A549 treated with CORT108297 at 1 μM for 4 hours (cell line): ENCODE measurements at places on chromosomes 5 and 9. TPM values are rescaled to one million over a fixed set of nuclear protein-coding genes. Genes with fewer than 3 reads are reported as not detected.

ADAMTS19 gene
- total RNA-seq: not detected in 5 replicates

KCTD16 gene
- total RNA-seq: 0.01 to 0.06 TPM (median 0.05 TPM) in 5 replicates

WDR38 gene
- total RNA-seq: 0.09 to 0.11 TPM (median 0.09 TPM) in 3 of 5 replicates, not detected in the others

C9orf43 gene
- 0.53 to 0.88 TPM (median 0.65 TPM) in 5 replicates for total RNA-seq

SHB gene
- 33.9 to 53.8 TPM (median 47.8 TPM) in 5 replicates for total RNA-seq

CMBL gene
- 20.2 to 23.2 TPM (median 22.1 TPM) in 5 replicates for total RNA-seq

C9orf50 gene
- total RNA-seq: 0.10 to 0.12 TPM in 2 of 5 replicates, not detected in the others

SH3GL2 gene
- total RNA-seq: 0.03 to 0.20 TPM (median 0.09 TPM) in 5 replicates

SLC45A2 gene
- 0.05 TPM in 1 of 5 replicates, not detected in the others for total RNA-seq
